ENCODE measurements at places on chromosomes 3 and 15.

- DNase-seq, result no peak
These were observed 352.1 kb upstream of the ALCAM start for GRCh38 chr3:105014631-105015030.

DNA sequence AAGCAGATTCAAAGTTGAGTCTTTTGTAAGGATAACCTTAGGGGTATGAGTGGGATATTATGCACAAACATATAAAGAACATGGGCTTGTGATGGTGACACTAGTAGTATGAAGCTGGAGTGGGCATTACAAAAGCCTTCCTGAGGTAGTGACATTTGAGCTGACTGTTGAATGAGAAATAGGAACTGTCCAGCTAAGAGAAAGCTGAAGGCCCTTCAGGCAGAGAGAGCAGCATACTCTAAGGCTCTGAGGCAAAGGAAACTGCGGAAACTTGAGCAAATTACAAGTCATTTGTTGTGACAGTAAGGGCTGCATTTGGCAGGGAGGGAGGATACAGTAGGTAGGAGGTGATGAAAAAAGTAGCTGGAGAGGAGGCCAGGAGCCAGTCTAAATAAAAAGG, 190.7 kb upstream of the CD96 start:
- DNase-seq, result no peak

GRCh38 chr3:129506231-129506742, 22.2 kb upstream of the RHO start:
- DNase-seq, result no peak

DNA sequence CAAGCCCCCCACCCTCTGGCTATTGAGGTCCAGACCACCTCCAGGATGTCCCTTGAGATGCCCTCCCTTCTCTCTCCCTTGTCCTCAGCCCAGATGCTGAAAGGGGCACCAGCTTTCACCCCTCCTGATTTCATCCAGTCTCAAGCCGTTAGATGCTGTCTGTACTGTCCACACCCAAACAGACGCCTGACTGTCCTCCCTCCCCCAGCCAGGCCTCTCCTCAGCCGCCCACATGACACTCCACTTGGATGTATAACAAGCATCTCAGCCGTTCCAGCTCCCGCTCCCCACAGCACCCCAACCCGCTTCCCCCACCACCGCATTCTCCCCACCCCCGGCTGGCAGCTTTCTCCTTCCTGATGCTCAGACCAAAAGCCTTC, 25.0 kb upstream of the CYP11A1 start:
- no peak for DNase-seq

DNA sequence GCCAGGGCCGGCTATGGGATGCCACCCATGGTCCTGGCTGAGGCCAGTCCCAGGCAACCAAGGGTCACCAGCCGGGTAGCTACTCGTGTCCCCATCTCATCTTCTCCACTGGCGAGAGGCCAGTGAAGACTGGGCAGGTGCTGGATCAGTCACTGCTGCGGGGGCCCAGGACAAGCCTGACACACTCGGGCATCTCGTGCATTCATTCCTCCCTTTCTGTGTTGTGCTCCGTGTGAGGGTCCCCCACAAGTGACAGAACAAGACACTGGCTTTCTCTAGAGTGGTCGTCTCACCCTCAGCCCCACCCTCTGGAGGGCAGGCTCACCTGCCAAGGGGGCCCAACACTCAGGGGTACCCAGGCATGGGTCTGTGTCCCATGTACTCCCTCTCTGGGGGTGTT, 48.4 kb downstream of the ROPN1B start:
- no peak for DNase-seq

DNA sequence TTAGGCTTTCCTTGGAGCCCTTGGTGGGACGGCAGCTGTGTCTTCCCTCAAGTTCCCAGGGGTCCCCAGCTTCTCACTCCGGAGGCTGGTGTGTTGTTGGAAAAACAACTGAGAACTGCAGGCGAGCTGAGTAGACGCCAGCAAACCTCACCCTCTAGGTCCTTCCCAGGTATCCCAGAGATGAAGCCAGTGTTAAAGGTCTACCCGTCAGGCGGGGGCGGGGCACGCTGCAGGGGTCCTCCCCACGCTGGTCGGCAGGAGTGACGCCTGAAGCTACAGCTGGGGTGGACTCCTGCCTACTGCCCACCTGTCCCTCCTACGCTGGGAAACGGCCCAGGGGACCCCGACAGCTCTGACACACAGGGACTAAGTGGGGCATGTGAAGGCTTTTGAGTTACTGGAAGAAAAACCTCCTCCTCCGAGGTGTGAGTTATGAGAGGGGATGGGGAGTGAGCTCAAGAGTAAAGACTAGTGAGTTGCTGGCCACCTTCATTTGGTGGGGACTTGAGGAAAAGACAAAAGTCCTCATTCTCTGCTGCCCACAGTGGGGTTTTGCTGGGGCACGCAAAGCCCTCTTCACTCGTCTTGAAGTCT, 32.2 kb upstream of the SNRPA1 start:
- DNase-seq, result no peak

DNA sequence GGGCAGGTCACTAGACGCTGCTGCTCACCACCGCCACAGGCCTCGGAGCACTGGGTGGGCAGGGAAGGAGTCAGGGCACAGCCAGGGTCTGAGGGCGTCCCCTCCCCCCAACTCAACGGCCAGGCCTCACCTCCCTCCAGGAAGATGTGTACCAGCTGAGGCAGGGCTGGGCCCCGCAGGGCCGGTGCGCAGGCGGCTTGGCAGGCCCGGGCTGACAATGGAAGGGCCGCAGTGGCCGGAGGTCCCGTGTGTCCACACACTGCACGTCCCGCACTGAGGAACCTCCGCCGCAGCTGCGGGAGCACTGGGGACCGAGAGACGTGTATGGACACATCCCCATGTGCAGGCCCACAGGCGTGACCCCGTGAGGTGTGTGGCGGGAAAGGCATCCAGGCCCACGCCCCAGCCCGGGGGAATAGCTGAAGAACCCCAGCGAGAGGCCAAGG, 47.4 kb downstream of the ADAMTS7 start:
- DNase-seq, result no peak

GRCh38 chr15:70627734-70628548, 135.4 kb downstream of the UACA start:
- no peak for DNase-seq
